ENCODE measurements at places on chromosomes 16 and 17. TPM values are rescaled to one million over a fixed set of nuclear protein-coding genes. Genes with fewer than 3 reads are reported as not detected.

GRCh38 chr16:84810518-84811273 lies 9.1 kb upstream of the CRISPLD2 start:
- peak; percentile 28 for DNase-seq

DNA sequence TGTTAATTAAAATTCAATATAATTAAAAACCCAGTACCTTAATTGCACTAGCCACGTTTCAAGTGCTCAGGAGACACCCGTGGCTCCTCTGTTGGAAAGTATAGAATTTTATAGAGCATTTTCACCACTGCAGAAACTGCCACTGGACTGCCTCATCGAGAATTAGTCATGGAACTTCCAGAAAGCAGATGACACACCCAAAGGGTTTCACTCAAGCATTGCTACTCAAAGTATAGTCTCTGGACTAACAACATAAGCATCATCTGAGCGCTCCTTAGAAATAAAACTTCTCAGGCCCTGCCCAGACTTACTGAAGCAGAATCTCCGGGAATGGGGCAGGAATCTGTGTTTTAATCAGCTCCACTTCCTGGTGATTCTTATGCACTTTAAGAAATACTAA lies 63.5 kb upstream of the GPR139 start:
- no peak for DNase-seq

- DNase-seq, result no peak
Measured at GRCh38 chr16:10938321-10938720, 3.9 kb downstream of the DEXI start.

- no peak for DNase-seq
Measured at GRCh38 chr16:782766-783403, 5.3 kb downstream of the RPUSD1 start.

DNA sequence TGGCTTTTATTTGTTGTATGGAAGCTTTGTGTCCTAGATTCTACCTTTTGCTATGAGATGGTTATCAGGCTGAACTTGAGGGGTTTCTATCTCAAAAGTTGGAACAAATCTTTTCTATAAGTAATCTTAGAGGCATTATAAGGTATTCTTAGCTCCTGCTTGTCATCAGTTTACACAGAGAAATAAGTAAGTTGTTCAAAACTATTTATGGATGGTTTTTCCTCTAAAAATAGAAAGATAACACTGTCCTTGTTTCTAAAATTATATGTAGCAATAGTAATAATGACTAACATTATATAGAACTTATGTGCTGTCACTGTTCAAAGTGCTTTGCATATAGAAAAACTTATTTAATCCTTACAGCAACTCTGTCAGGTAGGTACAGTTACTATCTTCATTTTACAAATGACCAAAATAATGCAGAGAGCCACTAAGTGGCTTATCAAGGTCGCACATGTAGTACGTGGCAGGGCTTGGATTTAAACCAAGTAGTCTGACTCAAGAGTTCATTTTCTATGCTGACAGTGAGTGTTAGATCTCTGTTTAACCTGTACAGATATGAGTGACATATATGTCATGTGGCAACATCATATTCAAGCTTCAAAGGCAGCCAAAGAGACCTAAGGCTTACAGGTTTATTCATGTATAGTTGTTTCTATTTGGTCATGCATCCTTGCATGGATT lies 59.0 kb downstream of the PHKB start:
- DNase-seq, result no peak

DNA sequence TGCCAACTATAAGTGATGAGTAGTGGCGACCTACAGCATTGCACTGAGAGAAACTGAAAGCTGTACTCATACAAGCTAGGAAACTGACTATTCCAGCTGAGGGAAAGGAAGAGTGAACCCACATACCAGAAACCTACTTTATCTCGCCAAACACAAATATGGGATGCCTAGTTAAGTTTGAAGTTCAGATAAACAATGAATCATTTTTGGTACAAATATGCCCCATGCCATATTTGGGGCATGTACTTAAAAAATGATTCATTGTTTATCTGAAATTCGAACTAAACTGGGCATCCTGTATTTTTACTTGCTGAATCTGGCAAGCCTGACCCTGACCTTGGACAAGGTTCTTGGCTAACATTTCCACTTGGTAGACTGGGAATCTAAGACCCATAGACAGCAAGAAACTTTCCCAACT lies 527.8 kb upstream of the PSMD7 start:
- no peak for DNase-seq

DNA sequence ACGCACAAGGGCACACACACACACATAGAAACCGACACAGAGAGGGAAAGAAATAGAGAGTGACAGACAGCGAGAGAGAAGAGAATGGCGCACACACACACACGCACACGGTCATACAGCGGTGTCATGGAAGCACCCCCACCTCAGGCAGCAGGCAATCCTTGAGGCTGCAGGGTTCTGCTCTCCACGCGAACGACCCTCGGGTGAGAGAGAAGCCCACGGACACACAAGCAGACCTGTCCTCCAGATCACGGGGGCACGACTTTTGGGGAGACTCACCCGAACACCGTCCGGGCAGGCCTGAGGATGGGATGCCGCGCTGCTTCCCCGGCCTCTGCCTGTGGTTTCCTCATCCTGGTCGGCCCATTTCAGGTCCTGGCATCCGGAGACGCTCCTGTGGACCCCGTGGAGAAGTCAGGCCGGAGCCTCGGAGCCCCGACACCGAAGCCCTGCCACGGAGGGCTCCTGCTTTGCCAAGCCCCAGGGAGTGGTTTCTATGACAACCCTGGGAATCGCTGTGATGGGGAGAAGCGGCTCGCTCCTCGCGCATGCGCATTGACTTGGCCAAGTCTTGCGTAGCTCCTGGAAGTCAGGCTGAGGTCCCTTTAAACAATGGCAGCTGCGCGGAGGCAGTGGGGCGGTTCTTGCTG lies 118.2 kb upstream of the KCNJ18 start:
- peak; percentile 69 for DNase-seq

DNA sequence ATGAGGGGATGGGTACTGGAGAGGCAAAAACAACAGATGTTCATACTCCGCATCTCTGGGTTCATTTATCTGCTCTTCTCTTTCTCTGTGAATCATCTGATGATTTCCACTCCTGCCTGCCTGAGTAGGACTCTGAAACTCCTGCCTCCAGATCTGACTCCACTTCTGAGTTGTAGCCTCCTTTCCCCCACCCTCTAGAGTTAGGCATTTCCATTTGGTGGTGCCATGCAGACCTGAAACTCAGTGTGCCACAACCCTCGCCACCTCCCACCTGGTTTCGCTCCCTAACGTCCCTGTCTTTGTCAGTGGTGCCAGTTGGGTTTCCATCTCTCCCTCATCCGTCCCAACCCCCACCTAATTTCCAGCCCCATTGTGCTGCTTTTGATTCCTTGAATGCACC lies 126.2 kb downstream of the PRKCB start:
- DNase-seq, result no peak

GRCh38 chr16:14304891-14305460 lies 233.9 kb downstream of the MRTFB start:
- DNase-seq, result no peak

DNA sequence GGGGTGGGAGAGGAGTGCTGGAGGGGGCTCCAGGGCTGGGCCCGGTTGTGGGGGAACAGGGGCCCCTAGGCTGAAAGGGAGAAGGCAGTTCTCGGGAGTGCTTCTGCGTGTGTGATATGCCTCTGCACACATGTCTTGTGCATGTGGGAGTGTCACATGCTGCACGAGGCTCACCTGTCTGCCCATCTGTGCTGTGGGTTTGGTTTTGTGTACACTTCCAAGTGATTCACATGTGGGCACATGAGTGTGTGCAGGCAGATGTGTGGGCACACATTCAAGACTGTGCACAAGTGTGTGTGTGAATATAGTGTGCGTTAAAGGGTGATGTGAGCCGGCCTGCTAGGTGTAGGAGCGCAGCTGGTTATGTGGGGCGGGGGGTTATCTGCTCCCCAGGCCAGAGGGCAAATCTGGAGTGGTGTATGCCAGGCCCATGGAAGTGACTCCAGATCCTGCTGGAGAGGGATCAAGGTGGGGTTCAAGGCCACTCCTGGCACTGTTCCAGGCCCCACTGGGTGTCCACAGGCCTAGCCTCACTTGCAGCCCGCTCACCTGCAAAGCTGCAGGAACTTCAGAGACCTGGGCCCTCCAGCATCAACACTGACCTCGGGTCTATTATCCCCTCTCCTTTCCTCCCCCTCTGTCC lies 3.8 kb upstream of the BAHCC1 start:
- no peak for DNase-seq

GRCh38 chr17:77457572-77458201 lies 316.9 kb downstream of the SEC14L1 start:
- no peak for DNase-seq

ARHGDIG gene
- polyA plus RNA-seq, result 11.4 TPM

G6PC1 gene
- polyA plus RNA-seq, result not detected

ITGB4 gene
- 4.0 TPM for polyA plus RNA-seq

PDILT gene
- not detected for polyA plus RNA-seq

RGS11 gene
- 1.1 TPM for polyA plus RNA-seq

Measured in heart left ventricle (tissue), 16 donors.